ENCODE measurements at places on chromosomes 2 and 18.

- peak; percentile 67 for DNase-seq
Measured at GRCh38 chr2:64488050-64488974, 34.4 kb downstream of the LGALSL start.

DNA sequence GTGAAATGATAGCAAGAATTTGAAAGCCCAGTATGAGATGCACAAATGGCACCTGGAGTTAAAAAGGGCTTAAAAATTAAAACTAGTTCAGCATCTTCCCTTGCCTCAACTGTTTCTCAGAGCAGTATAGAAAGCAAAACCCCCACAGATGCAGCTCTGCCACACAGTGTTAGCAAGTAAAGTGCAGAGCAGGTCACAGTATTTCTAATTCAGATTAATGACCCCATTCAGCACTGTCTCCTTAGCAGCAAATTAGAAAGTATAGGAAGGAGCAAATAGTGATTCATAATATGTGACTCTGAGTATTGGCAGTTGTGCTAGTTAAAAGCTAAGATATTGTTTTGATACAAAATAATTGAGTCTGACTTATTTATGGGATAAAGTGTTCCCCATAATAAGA is 73.8 kb upstream of the CCDC85A start:
- DNase-seq: no peak

DNA sequence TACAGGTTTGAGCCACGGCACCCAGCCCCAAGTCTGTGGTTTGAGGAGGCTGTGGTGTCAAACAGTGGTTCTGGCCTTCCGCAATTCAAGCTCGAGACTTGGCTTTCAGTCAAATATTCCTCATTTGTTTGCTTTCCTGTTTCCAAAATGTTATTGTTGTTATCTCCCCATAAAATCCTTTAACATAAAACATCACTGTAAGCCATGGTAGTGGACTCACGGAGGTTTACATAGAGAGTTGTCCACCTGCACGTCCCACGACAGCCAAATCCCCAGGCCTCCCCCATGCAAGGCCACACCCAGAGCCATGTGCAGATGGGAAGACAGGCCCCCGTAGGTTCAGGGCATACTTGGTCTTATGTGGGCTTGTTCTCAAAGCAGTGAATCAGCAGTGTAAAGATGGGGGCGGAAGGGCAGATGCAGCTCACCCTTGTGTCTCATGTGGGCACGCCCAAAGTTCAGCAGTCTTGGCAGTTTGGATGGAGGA is 18.9 kb upstream of the ST3GAL5 start:
- no peak for DNase-seq

DNA sequence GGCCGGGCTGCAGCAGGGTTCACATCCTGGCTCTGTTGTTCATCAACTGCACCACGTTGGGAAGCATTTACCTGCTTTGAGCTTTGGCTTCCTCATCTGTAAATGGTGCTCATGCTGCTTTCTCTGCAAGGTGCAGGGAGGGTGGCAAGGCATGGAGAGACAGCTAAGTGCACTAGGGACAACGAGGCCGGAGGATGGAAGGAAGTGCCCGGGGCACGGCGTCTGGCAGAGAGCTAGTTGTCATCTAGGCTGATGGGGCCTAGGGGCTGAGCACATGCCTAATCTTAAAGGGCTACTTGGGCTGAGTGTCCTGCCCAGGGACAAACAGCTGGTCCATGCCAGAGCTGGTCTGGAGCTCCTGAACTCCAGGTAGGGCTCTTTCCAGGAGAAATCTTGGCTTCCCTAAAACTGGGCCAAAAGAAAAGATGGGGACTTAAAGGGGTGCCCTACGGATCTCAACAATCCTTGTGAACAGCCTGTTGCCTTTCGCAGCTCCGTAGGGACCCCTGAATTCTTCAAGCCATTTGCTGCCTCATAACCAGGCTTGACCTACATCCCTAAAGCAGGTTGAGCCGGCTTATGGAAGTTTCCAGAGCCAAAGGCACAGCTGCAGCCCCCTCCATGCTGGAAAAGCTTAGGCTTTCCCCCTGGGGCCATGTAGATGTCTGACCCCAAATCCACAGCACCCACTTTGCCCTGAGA is 130.8 kb downstream of the SMAD7 start:
- no peak for DNase-seq

GRCh38 chr2:237244178-237244577 is 158.5 kb downstream of the COPS8 start:
- DNase-seq: no peak

GRCh38 chr2:36482576-36483214 is 115.3 kb downstream of the FEZ2 start:
- DNase-seq: peak; percentile 40

DNA sequence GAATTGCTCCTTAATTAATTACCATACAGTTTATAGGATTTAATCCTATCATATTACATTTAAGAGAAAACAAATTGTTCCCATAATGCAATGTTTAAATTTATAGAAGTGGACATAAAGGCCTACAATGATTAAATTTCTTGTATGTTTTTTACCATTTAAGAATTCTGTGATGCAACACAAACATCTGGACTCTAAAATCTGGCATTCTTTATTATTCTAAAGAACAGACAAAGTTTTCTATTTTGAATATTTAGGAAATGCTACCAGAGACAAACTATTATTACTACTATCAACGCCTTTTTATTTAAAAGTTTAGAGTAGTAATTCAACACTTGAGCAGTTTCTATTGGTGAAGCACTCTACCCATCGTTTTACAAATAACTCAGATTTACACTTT is 535.1 kb downstream of the TMX3 start:
- DNase-seq: no peak

DNA sequence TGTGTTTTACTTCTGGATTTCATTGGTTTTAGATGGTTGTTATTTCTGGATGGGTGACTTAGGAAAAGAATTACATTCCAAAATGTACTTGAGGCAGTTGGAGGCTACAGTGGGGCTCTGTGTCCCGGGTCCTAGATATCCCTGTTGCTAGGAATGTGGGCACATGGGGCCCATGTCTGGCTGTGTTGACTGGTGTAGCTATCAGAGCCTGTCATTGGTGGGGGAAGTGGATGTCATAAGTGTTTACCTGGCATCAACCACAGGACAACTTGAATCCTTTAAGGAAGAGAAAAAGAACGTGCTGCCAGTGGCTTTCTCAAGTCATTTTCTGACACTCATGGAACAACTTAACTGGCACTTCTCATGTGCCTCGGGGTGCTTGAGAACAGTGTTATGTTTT is 30.4 kb downstream of the IL18R1 start:
- no peak for DNase-seq

GRCh38 chr2:11621410-11621809 is 48.6 kb downstream of the NTSR2 start:
- DNase-seq: no peak

GRCh38 chr18:8489761-8490160 is 119.5 kb upstream of the RAB12 start:
- DNase-seq: no peak

- no peak for DNase-seq
Measured at GRCh38 chr18:54013452-54013851, 211.0 kb downstream of the MBD2 start.

- no peak for DNase-seq
Measured at GRCh38 chr2:4174796-4175195, 471.4 kb downstream of the DCDC2C start.

DNA sequence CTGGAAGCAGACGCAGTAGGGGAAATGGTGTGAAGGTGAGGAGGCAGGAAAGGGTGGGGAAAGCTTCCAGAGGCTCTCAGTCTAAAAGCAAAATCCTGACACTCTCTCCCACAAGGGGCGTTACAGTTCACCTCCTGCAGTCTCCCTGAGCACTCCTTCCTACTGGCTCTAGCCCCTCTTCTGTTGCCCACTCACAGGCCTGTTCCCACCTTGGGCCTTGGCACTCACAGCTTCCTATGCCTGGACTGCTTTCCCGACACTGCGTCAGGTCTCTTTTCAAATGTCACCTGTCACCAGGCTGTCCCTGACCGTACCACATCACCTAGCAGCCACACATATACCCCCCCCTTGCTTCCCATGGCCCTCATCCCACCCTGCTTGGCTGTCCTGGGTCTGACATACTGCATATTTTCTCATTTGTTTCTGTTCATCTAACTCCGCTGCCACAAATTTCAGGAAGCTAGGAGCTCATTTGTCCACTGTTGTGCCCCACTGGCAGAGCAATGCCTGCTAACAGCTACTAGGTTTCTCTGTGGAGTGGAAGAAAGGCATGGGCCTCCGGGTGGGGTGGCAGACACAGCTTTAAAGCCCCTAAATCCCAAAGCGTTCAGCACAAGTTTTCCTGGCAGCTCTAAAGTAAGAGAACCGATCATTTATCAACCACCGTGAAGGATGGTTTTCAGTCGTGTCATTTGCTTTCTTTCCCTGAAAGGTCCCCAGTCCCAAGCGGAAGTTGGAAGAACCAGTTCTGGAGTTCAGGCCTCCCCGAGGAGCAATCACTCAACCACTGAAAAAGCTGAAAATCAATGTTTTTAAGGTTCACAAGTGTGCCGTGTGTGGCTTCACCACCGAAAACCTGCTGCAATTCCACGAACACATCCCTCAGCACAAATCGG is 118.8 kb downstream of the ZNF532 start:
- no peak for DNase-seq

DNA sequence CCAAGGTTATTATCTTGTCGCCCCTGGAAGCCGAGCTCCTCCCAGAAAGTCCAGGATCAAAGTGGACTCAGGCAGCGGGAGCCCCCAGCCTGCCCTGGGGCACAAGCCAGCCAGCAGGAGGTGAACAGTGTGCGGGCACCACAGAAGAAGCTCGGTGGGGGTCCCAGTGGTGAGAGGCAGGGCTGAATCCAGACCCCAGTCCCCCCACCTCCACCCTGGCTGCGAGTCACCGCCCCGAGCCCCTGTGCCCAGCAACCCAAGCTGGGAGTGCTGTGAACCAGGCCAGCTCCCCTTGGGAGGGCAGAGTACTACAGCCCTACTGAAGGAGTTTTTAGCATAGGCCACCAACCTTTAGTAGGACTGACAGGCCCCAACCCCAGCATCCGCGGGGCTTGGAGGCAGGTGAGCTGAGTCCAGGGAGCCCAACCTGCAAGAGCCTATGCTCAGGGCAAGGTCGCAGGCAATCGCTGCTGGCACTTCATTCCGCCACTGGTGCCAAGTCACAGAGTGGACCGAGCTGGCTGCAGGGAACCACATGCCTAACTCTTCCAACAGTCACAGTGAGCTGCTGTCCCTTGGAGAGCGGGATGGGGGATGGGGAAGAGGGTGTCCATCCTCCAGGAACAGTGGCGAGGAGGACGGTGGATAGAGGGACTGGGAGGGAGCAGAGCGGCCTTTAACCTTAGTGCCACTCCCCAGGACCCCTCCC is 3.0 kb downstream of the PIEZO2 start:
- no peak for DNase-seq

DNA sequence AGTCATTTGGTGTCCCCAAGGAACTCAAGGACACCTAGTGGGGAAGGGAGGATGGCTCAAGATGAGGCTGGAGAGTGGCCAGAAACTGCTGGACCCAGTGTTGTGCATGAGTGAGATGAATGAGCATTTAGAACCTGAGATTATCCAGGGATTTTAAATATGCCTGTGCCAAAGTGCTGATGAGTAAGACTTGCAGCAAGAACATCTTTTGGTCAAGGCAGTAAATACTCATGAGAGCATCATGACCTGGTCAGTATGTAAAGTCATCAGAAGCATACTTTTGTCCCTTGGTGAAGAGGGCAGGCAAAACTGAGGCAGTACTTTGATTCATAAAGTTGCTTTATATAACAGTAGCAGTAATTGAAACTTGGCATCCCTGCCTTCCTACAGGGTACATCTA is 3.1 kb upstream of the SPP2 start:
- DNase-seq: no peak

DNA sequence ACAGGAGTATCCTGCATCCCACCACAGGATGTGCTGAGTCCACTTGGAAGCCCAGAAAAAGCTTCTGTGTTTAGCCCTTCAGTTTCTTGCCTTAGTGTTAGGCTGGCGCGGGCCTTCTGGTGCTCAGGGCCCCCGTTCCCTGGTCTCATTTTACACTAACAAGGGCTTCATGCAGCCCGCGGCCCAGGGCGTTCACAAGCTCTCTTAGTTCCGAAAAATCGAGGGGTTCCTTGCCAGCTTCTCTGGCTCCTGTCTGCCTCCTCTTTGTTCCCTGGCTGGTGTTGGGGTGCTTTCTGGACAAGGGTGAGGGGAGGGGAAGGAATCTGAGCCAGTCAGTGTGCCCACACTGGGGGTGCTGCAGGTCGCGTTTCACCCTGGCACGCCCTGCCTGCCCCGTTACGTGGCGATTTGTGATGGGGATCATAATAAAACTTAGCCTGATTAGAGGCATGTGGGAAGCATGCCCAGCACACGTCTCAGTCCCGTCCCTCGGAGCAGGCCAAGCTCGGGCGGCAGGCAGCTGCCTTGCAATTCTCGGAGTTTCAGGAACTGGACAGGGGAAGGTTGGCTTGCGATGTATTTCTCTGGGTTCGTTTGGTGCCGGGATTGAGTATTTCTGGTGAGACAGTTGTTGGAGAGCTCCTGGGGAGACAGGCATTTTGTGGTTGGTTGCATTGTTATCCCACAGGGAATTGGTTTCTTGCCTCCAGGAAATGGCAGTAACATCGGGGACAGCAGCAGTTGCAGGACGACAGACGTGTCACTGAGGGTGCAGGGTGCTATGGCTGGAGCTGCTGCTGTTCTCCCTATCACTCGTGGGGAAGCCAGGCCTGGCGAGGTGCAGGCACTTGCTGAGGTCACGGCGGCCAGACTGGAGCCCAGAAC is 22.9 kb downstream of the SH3BP4 start:
- no peak for DNase-seq

DNA sequence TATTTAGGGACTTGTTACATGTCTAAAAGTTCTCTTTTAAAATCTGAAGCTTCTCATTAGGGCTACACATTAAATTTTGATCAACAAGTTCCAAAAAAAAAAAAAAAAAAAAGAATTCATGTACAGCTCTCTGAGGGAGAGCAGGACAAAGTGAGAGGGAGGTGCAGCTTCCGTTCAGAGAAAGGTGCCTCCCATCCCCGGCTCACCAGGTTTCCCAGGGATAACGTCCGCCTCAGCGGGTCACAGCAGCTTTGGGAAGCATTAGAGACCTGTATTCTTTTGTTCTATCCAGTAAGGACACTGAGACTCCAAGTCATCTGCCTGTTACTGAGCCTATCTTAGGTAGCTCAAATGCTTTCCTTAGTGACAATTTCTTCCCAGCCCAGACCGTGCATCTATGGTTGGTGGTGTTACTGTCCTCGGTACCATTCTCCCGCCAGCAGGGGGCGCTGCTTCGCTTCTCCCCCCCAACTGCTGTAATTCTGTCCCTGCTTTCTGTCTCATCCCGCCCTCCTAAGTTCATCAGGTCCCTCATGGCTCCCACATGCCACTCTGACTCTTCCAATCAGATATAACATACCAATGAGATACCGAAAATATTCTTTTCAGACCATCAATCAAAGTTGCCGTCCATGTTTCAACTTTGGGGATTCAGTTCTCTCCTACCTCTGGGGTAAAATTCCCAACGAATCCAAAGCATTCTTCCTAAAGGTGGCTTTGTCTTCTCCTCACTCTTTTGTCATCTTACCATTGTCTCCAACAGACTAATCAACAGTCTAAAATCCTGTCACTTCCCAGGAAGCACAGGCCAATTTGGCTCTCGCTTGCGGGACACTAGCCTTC is 466.5 kb downstream of the METTL4 start:
- DNase-seq: peak; percentile 70

- no peak for DNase-seq
Measured at GRCh38 chr2:40325116-40325515, 126.8 kb downstream of the SLC8A1 start.

Measured in HuH-7 (cell line).